ENCODE measurements at places on chromosomes 7 and 10. TPM values are rescaled to one million over a fixed set of nuclear protein-coding genes. Genes with fewer than 3 reads are reported as not detected.

Gene WNT2
- 0.57 TPM for total RNA-seq

Gene WDR86
- 5.9 TPM for total RNA-seq

DNA sequence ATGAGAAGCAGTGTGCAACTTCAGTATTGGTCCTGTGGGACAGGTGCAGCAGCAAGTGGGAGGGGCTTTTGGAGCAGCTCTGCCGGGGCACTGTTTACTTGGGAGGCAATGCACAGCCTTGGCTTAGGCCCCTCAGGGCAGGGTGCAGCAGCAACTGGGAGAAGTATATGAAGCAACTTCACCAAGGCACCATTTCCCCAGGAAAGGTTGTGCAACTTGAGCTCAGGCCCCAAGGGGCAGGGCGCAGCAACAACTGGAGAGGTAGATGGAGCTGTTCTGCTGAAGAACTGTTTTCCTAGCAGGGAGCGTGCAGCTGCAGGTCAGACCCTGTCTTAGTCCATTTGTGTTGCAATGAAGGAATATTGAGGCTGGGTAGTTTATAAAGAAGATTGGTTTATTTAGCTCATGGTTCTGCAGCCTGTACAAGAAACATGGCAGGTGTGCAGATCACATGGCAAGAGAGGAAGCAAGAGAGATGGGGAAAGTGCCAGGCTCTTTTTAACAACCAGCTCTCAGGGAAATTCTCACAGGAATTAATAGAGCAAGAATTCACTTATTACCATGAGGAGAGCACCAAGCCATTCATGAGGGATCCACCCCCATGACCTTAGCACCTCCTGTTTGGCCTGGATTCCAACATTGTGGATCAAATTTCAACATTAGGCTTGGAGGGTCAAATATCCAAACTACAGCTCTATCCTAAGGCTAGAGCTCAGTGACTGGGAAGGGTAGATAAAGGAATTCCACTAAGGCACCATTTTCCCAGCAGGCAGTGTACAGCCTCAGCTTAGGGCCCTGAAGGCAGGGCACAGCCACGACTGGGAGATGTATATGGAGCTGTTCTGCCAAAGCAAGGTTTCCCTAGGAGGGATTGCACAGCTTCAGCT, 10.9 kb downstream of the GPR141 start:
- H3K27ac ChIP-seq, result no peak overlapping the region
- H3K27me3 ChIP-seq, result no peaks in the 10 kb centered on the region
- no peak overlapping the region for H3K4me3 ChIP-seq
- H3K36me3 ChIP-seq, result no peaks in the 10 kb centered on the region

Gene PNLIPRP3
- total RNA-seq, result not detected

DNA sequence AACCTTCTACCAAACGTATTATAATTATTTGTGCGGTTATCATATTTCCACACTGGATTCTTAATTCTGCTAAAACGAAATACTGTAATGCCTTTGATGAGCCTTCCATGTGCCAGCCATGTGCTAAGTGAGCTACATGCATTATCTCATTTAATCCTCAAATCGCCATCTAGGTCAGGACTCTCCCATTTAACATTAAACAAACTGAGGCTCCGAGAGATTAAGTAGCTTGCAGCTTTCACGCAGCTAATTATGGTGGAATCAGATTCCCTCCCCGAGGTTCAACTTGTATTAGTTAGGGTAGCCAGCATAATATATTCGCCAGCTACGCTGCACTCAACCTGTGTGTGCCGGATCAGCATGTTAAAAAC, 798 bp upstream of the TSPAN33 start:
- H3K4me3 ChIP-seq, result no peak overlapping the region
- H3K27ac ChIP-seq, result no peak overlapping the region
- DNase-seq, result no peak
- H3K4me1 ChIP-seq, result no peaks in the 10 kb centered on the region
- H3K27me3 ChIP-seq, result peaks cover 3% of the 10 kb centered on the region

Measured in kidney (tissue), 22 donors.